Karpas-422 (cell line): ENCODE measurements at places on chromosomes 13 and 19. TPM values are rescaled to one million over a fixed set of nuclear protein-coding genes. Genes with fewer than 3 reads are reported as not detected.

DNA sequence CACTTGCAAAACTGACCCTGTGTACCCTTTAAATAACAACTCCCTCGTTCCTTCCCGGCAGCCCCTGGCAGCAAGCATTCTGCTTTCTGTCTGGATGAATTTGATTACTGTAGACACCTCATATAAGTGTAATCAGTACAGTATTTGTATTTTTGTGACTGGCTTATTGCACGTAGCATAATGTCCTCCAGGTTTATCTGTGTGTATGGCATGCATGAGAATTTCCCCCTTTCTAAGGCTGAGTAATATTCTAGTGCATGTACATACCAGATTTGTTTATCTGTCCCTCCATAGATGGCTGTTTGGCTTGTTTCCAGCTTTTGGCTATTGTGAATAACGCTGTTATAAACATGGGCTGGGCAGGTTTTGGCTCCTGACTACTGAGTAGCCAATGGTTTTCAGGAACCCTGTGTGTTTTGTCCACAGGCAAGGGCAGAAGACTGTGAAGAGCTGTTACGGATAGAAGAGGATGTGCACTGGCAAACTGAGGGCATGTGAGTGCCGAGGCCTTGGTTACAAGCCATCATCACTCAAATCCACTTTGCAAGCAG, 98.0 kb downstream of the ESD start:
- no peak overlapping the region for H3K4me3 ChIP-seq
- no peaks in the 10 kb centered on the region for H3K36me3 ChIP-seq
- no peaks in the 10 kb centered on the region for H3K4me1 ChIP-seq

- H3K4me1 ChIP-seq, result no peaks in the 10 kb centered on the region
- DNase-seq, result no peak
- no peaks in the 10 kb centered on the region for H3K27me3 ChIP-seq
- no peaks in the 10 kb centered on the region for H3K36me3 ChIP-seq
- no peak overlapping the region for H3K27ac ChIP-seq
- H3K4me3 ChIP-seq, result no peak overlapping the region
These were observed 406.2 kb downstream of the EFNB2 start for GRCh38 chr13:106129273-106129672.

DNA sequence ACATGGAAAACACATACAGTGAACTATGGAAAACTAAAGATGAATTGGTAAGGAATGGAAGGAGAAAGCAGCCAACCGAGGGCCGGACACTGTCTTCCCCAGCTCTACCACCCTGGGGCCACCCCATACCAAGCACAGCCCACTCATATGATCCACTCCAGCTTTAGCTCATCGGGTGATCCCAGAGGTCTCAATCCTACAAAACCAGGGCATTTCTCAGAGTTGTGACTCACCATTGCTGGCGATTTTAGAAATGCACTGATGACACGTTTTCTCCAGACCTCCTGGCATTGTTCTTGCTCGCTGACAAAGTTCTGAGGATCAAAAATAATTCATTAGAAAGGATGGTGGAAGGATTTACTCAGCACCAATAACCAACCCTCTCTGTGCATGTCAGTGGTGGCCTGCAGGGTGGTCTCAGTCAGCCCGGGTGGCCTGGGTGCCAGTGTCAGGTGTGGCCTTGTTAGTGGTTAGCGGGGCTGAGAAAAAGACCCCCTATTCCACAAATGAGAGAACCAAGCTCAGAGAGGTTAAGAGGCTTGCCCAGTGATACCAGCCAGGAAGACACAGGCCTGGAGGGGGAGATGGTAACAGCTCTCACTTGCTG, 6.6 kb downstream of the TMEM272 start:
- no peaks in the 10 kb centered on the region for H3K36me3 ChIP-seq
- no peaks in the 10 kb centered on the region for H3K27me3 ChIP-seq
- no peak overlapping the region for H3K4me3 ChIP-seq
- no peak for DNase-seq

- H3K27ac ChIP-seq, result no peak overlapping the region
- H3K4me3 ChIP-seq, result no peak overlapping the region
- DNase-seq, result no peak
- no peaks in the 10 kb centered on the region for H3K27me3 ChIP-seq
- no peaks in the 10 kb centered on the region for H3K36me3 ChIP-seq
These were observed 8.9 kb upstream of the TMEM160 start for GRCh38 chr19:47057328-47057727.

DNA sequence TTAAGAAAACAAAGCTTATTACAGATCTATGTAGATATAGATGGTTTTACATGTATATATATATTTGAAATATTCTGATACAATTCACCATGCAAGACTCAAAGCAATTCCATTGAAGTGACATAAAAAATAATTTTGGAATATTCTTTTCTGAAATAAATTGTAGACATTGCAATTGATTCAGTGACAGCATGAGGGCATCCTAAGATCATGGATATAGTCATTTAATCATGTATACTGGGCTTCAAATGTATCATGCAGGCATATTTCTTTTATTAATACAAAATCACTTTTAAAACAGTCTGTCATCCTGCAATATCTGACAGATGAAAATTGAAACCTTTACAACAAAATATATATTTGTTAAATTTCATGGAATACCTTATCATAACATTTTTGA, 286.7 kb upstream of the SLITRK6 start:
- no peak overlapping the region for H3K4me3 ChIP-seq
- H3K4me1 ChIP-seq, result peaks cover 8% of the 10 kb centered on the region; the same call in 1 of the 2 replicates
- H3K27me3 ChIP-seq, result no peaks in the 10 kb centered on the region
- peak; percentile 74 for DNase-seq
- H3K27ac ChIP-seq, result no peak overlapping the region
- no peaks in the 10 kb centered on the region for H3K36me3 ChIP-seq

DNA sequence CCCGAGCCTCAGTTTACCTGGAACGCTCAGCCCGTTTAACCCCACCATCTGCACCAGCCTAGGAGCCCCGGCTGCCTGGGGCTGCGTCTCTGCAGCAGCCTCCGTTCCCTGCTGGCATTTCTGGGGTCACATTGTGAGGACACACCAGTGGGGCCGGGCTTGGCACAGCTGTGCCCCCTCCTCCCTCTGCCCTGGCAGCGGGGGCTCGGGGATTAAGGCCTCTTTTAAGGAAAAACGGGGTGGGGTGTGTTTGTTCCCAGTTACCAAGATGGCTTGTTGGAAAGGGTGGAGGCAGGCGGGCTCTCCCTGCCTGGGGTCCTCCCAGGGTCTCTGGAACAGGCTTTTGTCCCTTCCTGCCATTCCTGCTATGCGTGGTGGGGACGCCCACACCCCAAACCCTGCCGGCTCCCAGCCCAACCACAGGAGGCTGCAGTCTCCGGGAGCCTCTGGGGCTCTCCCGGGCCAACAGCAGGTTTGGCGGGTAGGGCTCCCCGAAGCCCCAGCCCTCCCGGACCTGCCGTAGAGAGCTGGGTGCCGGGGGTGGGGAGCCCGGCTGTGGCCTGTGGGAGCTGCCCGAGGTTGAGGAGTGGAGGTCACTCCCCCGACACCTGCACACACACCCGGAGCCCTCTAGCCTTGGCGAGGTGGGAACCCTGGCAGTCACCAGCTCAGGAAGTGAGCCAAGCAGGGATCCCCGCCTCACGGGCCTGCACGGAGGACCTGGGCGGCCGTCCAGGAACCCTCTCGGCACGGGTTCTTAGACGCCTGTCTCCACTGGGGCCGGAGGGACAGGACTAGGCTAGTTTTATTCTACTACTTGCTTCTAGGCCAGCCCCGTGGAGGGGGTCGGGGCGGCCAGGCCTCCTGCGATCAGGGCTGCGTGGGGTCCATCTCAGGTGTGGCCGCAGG, 36.9 kb downstream of the GADD45B start:
- H3K27me3 ChIP-seq, result 0 out of 2 replicates have a peak, but pooled peaks cover 4% of the 10 kb centered on the region
- no peak for DNase-seq
- H3K4me3 ChIP-seq, result no peak overlapping the region
- no peaks in the 10 kb centered on the region for H3K36me3 ChIP-seq
- no peak overlapping the region for H3K27ac ChIP-seq

DNA sequence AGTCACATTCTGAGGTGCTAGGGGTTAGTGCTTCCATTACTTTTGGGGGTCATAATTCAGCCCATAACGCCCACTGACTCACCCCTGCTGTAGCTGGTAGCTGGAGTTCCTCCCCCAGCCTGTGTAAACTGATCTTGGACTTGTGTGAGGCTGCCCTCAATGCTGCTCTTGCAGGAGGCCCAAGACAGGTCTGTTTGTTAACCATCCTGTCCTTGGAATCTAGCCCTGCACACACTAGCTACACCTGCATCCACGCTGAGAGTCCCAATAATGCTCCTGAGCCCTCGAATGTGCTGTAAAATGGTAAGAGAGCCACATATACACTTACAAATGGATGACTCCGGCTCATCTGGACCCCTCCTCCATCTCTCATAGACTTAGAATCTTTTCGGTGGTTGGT, 9.6 kb downstream of the LRCH1 start:
- H3K4me3 ChIP-seq, result no peak overlapping the region
- H3K4me1 ChIP-seq, result no peaks in the 10 kb centered on the region
- no peaks in the 10 kb centered on the region for H3K36me3 ChIP-seq
- DNase-seq, result no peak

DNA sequence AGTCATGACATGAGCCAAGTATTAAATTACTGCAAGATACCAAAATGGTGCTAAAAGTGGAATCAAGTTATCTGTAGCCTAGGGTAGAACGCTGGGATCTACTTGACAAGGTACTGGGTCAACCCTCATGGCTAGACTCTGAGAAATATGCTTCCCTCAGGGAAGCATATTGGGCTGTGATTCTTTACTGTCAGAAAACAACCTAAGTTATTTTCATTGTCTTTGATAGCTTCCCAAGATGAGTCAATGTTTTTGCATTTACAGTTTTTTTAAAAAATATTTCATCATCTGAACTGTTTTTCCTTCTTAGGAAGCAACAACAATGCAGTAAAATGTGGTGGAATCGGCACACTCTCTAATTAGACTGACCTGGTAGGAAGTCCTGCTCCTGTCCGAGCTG, 218.0 kb downstream of the RGCC start:
- peaks cover 16% of the 10 kb centered on the region for H3K4me1 ChIP-seq
- no peak for DNase-seq
- no peak overlapping the region for H3K27ac ChIP-seq

DNA sequence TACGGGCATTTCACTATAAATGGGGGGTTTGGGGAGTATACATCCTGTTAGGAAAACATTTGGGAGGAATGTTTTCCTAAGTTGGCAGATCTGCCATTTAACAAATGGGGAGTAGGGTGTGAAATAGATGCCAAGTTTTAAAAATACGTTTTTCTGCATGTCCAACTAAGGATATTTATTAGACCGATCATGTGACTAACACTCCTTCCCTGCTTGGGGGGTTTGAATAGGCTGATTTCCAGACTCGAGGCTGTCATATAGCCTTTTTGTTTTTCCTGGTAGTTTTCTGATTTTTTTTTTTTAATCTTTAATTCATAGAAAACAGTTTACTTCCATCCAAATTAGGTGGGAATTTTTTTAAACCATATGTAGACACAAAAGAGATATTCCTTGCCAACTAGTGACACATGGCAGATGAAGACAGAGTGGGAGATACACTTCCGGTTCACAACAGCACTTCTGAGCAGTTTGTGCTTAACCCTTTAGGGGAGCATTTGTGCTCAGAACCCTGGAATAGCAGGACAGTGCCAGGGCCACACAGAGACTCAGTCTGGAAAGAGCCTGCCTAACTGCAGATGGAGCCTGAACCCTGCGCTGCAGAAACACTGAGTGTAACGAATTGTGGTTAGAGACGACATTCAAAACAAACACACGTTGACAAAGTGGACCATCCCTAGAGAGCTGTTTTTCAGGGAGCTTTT, 5.6 kb upstream of the GATAD2A start:
- no peak overlapping the region for H3K27ac ChIP-seq
- peaks cover 3% of the 10 kb centered on the region for H3K4me1 ChIP-seq
- no peaks in the 10 kb centered on the region for H3K27me3 ChIP-seq
- H3K4me3 ChIP-seq, result no peak overlapping the region
- DNase-seq, result no peak
- H3K36me3 ChIP-seq, result no peaks in the 10 kb centered on the region

- no peaks in the 10 kb centered on the region for H3K4me1 ChIP-seq
- DNase-seq, result no peak
- no peaks in the 10 kb centered on the region for H3K27me3 ChIP-seq
- no peak within 1 kb of the TSS for H3K4me3 ChIP-seq
- no peak within 1 kb of the TSS for H3K27ac ChIP-seq
These were observed at the start of gene ATCAY for GRCh38 chr19:3880471-3881271. TSS of gene ATCAY (plus strand) at chr19:3880685. CDS start at chr19:3885768, 5,083 bp downstream.

- H3K27me3 ChIP-seq, result 0 out of 2 replicates have a peak, but pooled peaks cover 2% of the 10 kb centered on the region
- H3K4me1 ChIP-seq, result peaks cover 4% of the 10 kb centered on the region
- no peak overlapping the region for H3K27ac ChIP-seq
- DNase-seq, result peak; percentile 82
- H3K36me3 ChIP-seq, result no peaks in the 10 kb centered on the region
These were observed 3.2 kb upstream of the LGALS13 start for GRCh38 chr19:39599116-39599515.

GRCh38 chr19:38657633-38658222, 10.3 kb downstream of the ACTN4 start:
- no peak for DNase-seq
- H3K4me3 ChIP-seq, result no peak overlapping the region
- H3K27ac ChIP-seq, result no peak overlapping the region
- H3K36me3 ChIP-seq, result peaks cover 6% of the 10 kb centered on the region; the same call in 1 of the 2 replicates
- H3K27me3 ChIP-seq, result no peaks in the 10 kb centered on the region

GRCh38 chr19:30223866-30224688, 148.1 kb upstream of the ZNF536 start:
- no peak overlapping the region for H3K27ac ChIP-seq
- no peak for DNase-seq

DNA sequence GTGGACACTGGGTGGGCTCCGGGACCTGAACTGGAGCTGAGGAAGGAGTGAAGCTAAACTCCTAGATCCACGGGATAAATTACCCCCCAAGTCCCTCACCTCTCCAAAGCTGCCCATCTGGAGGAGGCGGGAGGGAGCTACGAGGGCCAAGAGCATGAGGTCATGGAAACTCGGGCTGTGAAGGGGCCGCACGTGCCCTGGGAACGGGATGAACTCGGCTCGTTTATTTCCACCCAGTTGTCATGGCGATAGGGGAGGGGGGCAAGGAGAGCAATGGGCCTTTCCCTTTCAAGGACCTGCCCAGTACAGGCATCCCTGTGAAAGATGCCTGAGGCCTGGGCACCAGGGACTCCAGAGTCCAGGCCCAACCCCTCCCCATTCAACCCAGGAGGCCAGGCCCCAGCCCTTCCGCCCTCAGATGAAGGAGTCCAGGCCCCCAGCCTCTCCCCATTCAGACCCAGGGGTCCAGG, 3.8 kb downstream of the PPP1R12C start:
- H3K27me3 ChIP-seq, result no peaks in the 10 kb centered on the region
- peaks cover 30% of the 10 kb centered on the region for H3K36me3 ChIP-seq
- peak; percentile 83 for DNase-seq
- H3K4me3 ChIP-seq, result peak overlapping the region; percentile 93
- H3K4me1 ChIP-seq, result peaks cover 43% of the 10 kb centered on the region

- no peaks in the 10 kb centered on the region for H3K36me3 ChIP-seq
- H3K27me3 ChIP-seq, result no peaks in the 10 kb centered on the region
- no peak overlapping the region for H3K27ac ChIP-seq
- no peak overlapping the region for H3K4me3 ChIP-seq
- DNase-seq, result no peak
- H3K4me1 ChIP-seq, result no peaks in the 10 kb centered on the region
These were observed 21.8 kb downstream of the ARRDC2 start for GRCh38 chr19:18029617-18030338.

The COX7A1 gene
- total RNA-seq, result not detected in 2 replicates

The IFI30 gene
- 256 and 416 TPM in 2 replicates for total RNA-seq

The CCL25 gene
- not detected in 2 replicates for total RNA-seq

The ZNF132 gene
- not detected in 2 replicates for total RNA-seq

The WDR87 gene
- total RNA-seq, result not detected in 2 replicates

The CGB8 gene
- not detected in 2 replicates for total RNA-seq
